ENCODE measurements at places on chromosomes 7 and 10. TPM values are rescaled to one million over a fixed set of nuclear protein-coding genes. Genes with fewer than 3 reads are reported as not detected.

Gene ARHGAP22
- 3.5 TPM for total RNA-seq

Gene CPED1
- 27.5 TPM for total RNA-seq

Gene PDCD4
- 71.6 TPM for total RNA-seq

Gene MSANTD7
- total RNA-seq = 5.6 TPM
